NCI-H1105 treated with DMSO at 0.1 percent for 48 hours (cell line): ENCODE measurements at places on chromosomes 12 and 14.

DNA sequence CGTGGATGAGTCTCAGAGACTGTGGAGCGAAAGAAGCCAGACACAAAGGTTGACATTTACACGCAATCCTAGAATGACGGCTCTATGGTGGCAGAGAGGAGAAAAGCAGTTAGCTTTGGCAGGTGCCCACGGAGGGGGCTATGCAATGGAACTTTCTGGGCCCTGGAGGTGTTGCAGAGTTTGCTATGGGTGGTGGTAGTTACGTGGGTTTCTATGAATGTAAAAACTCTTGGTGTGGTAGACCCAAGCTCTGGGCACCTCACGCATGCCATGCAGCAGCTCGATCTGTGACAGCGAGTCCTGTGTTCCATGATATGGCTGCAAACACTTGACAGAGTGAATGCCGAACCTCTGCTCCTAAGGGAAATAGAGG, 5.0 kb upstream of the INF2 start:
- DNase-seq: no peak

- no peak for DNase-seq
Observed at GRCh38 chr12:42299392-42300308, 26.2 kb downstream of the ZCRB1 start.

DNA sequence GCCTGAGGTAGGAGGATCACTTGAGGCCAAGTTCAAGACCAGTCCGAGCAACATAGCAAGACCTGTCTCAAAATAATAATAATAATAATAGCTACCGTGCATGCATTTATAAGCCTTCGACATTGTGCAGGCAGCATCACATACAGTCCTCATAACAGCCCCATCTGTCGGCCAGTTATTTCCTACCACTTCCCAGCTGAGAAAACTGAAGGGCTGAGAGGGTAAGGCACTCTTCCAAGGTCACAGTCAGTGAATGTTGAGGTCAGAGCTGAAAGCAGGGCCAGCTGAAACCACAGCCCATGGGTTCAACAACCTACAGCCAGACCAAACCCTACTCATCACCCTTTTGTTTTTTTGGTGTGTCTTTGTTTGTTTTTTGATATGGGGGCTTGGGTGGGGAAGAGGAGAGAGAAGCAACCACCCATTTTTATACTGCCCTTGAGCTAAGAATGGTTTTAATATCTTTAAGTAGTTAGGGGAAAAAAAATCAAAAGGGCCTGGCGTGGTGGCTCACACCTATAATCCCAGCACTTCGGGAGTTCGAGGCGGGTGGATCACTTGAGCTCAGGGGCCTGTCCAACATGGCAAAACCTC, 16.8 kb upstream of the ITPK1 start:
- no peak for DNase-seq

DNA sequence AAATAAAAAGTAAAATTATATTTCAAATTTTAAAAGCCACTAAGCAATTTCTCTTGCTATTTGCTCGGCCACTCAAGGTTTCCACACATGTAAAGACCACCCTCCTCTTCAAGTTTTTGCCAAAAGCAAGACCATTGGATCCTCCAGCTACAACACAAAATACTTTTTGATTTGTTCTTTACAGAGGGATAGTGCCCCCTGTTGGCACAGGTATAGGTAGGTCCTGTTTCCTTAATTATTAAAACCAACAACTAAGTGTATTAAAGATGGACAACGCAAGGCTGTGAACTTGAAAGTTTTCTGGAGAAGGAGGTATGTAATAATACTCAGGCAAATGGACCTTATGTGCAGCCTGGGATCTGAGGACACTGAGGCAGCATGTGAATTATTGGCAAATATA, 23.8 kb downstream of the ATP6V1D start:
- no peak for DNase-seq

DNA sequence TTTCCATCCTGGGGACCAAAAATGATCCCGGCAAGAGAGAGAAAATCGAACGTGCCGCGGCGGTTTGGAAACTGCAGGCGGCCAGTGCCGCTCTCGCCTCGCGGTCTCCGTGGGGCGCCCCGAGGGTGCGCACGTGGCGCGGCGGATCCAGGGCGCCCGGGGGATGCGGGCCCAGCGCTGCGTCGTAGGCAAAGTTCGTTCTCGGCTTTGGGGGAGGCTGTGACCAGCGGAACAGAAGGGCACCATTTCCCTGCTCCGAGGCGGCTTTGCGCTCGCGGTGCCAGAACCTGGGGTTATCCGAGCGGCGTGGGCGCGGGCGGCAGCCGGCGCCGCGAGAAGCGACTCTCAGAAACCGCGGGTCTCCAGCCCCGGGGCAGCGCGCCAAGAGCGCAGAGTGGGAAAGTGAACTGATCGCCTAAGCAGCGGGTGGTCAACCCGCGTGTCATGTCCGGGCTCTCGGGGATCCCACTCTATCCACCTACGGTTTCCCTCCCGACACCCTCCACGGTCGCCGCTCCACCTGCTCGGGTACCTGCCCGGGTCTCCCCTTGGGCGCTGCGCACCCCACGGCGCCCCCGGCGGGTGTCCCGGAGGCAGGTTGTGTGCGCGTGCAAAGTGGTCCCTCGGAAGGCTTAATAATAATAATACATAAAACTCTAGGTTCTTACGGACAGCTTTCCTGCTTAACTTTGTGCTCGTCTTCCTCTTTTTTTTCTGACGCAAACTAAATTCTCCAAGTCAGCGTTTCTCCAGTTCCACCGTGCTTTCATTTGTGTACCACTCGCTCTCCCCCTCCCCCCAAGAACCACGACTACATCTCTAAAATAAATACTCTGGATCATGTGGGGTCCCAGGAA, 1.2 kb downstream of the ESRRB start:
- DNase-seq: no peak

GRCh38 chr12:16611146-16611545, 5.2 kb upstream of the LMO3 start:
- no peak for DNase-seq

DNA sequence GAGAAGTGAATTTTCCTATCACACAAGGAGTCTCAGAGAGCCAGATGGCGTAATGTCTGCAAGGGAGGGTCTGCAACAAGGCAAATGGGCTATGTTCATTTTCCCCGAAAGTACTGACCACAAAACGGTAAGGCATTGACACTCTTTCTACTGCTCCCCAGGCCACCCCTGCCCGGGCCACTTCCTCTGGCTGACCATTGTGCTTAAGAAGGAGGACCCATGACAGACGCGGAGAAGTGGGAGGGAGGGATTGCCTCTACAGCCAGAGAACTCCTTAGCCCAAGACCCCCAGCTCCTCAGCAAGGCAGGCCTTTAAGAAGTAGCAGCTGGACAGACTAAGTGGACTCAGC, 1.2 kb downstream of the NCKAP5L start:
- DNase-seq: no peak

DNA sequence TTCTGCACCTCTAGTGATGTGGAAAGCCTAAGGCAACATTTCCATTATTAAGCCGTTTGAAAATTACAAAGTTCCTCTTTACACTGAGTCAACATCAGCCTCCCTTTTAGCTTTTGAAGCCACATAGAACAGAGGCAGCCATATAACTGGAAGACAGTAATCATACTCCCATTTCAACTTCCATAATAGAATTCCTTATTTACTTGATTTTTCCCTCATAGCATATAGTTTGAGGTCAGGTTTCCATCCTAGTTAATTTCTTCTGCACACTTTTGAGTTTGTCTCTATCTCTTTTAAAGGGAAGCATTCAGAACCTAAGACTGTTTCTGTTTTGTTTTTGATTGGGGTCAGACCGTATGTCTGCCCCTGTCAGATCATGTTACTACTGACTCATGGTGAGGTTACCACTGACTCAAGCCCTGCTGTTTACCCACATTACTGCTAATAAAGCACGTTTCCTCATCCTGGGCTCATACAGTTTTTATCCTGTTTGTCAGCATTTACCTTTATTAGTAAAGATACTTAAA, 161.0 kb downstream of the SLC38A4 start:
- DNase-seq: no peak
